ENCODE measurements at places on chromosomes 1 and 21.

DNA sequence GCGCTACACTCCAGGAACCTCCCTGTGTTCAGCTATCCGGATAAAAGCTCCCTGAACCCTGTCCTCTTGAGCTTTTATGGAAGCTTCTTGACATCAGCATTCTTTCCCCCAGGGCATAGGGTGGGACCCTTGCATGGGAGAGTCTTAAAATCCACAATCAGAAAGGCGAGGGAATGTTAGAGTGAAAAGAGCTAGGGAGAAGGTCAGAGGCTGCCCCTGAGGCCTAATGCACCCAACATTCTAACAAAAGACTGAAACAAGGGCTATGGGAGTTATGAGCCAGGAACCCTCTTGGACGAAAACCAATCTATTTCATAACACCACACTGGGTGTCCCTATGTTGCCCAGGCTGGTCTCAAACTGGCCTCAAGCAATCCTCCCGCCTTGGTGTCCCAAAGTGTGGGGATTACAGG lies 36.7 kb downstream of the NEK2 start:
- DNase-seq: no peak

DNA sequence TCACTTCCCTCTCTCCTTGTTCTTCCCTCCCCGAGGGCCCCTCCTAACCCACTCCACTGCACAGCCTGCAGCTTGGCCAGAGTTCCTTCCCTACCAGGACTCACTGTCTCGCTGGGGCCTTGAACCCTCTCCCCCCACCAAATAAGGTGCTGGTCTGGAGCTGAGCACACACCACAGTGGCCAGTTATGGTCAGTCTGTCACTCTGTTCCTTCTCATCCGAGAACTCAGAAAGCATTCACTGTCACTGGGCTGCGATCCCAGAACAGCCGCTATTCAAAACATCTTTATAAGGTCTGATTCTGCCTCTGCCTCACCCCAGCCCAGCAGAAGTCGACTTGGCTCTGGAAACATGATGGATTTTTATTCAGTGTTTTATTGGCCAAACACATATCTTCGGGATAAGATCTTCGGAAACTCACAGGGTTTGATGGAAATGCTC lies 19.8 kb upstream of the LBR start:
- DNase-seq: no peak

DNA sequence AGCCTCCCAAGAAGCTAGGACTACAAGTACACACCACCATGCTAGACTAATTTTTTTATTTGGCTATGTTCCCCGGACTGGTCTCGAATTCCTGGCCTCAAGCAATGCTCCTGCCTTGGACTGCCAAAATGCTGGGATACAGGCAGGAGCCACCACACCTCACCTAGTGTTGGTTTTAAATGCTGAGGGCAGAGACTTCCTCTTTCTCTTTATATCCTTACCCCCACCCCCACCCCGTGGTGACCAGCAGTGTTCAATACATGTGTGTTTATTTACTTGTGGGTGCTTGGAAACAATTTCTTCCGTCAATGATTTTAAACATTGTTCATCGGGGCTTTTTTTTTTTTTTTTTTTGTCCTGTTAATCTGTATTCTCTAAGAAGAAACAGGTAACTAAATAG lies 158.9 kb downstream of the ZBTB18 start:
- peak; percentile 11 for DNase-seq

GRCh38 chr1:200867018-200867811 lies 5.6 kb upstream of the GPR25 start:
- DNase-seq: no peak

DNA sequence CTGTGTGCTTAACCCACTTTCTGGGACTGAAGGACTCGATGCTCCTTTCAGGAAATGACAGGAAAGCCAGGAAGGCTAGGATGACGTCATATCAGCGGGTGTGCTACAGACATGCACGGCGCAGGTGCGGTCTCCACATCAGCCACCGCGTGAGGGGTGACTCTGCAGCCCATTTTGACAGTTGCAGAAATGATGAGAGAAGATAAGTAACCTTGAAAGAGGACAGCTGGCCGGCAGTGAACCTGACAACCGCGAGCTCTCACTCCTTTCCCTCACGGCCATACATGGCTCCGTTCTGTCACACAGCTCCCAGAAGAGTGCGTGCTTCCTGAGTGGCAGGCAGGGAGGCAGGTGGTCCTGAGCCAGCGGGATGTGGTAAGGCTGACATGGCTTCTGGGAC lies 1.7 kb upstream of the KRTAP10-5 start:
- no peak for DNase-seq

- no peak for DNase-seq
Observed at GRCh38 chr1:234554218-234554697, 55.7 kb downstream of the IRF2BP2 start.

DNA sequence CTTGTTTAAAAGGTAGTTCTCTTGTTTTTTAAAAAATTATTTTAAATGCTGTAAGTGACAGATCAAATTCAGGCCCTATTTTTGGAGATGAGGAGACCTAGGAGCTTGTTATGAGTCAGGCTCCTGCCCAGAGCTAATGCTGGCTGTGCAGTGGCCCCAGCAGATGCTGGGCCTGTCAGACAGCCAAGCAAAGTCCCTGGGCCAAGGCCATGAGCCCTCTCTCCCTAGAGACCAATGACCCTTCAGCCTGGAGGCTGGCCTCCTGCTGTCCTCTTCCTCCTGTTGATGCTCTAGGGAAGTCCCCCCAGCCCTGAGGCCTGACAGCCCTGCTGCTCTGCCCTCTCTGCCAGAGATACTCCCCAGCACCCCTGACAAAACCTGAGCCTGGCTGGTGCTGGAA lies 128.1 kb upstream of the CTTNBP2NL start:
- DNase-seq: no peak

DNA sequence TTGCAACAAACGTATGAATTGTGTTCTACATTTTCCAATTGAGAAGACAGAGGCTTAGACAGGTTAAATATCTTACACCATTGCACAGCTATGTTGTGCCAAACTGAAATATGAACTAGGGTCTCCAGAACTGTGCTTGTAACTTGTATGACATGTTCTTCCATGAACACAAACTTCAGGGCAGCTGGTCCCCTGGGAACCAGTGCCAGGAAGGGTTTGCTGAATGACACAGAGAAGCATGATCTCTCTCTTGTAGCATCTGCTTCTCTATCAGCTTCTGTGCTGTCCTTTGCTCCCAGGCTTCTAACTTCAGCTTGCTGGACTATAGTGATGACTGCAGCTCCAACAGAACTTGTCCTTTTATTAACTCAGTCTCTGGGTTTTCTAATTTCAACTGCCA lies 385.5 kb downstream of the SIPA1L2 start:
- DNase-seq: no peak

DNA sequence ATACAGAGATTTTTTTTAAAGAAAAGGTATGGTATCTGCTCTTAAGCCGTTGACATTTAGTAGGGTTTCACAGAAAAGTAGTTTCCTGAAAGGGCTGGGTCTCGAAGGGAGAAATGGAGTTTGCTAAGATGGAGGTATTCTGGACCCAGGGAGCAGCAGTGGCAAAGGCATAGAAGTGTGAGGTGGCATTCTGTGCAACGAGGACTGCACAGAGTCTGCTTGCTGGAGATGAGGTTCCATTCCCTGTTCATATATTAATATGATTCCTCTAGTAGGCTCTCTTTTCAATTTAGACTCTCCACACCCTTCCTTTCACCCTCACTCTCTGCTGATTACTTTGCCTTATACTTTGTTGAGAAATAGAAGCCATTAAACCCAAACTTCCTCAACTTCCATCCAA lies 38.5 kb upstream of the PODN start:
- no peak for DNase-seq

DNA sequence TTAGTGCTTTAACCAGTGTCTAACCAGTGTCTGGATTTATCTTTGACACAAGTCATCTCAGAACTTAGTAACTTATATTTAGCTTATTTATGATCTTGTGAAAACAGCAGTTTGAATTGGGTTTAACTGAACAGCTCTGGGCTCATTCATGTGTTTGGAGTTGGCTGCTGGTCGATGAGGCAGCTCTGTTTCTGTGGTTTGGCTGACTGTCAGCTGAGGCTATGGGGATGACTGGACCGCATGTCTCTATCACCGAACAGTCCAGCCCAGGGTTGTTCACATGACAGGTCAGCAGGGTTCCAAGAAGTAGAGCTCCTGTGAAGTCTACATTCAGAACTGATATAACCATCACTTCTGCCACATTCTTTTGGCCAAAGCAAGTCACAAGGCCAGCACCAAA lies 29.1 kb upstream of the C21orf91 start:
- DNase-seq: peak; percentile 15

GRCh38 chr1:101122452-101123166 lies 97.0 kb upstream of the DPH5 start:
- no peak for DNase-seq

- no peak for DNase-seq
Observed at GRCh38 chr1:49854741-49855140, 169.0 kb downstream of the AGBL4 start.

- DNase-seq: no peak
Observed at GRCh38 chr1:25725482-25725881, 74.5 kb upstream of the SELENON start.

DNA sequence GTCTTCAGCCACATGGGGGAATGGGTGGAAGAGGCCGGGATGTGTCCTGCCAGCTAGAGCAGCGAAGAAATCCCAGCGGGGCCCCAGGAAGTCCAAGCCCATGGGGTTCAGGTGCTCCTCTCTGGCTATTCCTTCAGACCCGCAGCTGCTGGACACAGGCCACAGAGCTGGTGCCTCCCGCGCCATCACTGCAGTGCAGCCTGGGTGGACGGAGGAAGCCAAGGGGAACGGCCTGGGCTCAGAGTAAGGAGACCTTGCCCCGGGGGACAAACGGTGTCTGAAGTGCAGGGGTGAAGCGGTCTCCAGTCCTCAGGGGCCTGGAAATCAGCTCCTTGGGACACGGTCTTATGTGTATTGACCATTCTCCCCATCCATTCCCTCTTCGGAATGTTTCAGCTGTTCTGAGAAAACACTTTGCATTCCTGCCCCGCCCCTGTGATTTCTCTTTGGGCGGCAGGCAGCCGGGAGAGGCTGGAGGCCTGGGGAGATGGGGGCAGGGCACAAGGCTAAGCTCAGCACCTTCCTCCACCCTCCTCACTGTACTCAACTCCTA lies 18.4 kb downstream of the MTHFR start:
- DNase-seq: no peak

DNA sequence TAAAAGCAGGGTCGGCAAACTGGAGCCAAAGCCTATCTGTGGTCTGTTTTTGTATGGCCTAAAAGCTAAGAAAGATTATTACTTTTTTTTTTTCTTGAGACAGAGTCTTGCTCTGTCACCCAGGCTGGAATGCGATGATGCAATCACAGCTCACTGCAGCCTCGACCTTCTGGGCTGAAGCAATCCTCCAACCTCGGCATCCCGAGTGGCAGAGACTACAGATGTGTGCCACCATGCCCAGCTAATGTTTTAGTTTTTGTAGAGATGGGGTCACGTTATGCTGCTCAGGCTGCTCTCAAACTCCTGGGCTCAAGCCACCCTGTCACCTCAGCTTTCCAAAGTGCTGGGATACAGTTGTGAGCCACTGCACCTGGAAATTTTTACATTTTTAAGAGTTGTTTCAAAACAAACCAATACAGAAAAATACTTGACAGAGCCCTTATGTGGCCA lies 6.5 kb upstream of the GLRX2 start:
- DNase-seq: peak; percentile 75

DNA sequence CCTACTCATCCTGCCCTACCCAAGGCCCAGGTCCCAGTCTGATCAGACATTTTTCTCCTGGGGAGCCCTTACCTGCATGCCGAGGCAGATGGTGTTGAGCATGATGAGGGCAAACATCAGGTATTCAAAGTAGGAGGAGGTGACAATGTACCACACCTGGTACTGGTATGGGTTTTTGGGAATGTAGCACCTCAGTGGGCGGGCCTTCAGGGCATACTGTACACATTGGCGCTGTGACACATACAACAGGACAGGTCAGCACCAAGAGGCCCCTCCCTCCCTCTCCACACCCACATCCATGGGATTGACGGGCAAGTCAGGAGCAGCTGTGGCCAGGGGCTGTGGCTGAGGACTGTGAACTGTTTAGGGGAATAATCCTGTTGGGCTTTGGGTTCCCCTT lies 37.1 kb upstream of the KIF21B start:
- no peak for DNase-seq
